ENCODE measurements at places on chromosomes 6 and 20.

- no peak for DNase-seq
Measured at GRCh38 chr6:46234156-46234556, 63.4 kb upstream of the ENPP5 start.

GRCh38 chr6:33609528-33609927, 11.6 kb upstream of the ITPR3 start:
- no peak for DNase-seq

- no peak for DNase-seq
Measured at GRCh38 chr6:39964094-39964493, 29.8 kb upstream of the MOCS1 start.

- no peak for DNase-seq
Measured at GRCh38 chr6:150343434-150343833, 25.4 kb upstream of the IYD start.

GRCh38 chr6:42366999-42367352, 84.8 kb downstream of the TRERF1 start:
- no peak for DNase-seq

GRCh38 chr20:37364927-37365272, 19.0 kb downstream of the SRC start:
- DNase-seq = no peak

DNA sequence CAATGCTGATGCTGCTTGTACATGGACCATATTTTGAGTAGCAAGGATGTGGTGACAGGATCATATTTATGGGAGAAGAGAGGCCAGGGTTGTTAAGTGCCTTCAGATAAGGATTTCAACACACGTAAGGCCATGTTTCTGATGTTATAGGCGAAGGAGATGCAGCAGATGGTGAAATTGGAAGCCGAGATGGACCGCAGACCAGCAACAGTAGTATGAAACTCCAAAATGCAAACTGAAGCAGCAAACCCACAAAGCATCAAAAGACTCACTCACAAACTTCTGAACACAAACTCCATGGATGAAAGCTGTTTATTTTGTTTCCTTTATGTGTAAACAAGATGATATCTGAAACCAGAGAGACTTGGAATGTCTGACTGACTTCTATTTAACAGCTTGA, 35.6 kb upstream of the LAMP5 start:
- no peak for DNase-seq

DNA sequence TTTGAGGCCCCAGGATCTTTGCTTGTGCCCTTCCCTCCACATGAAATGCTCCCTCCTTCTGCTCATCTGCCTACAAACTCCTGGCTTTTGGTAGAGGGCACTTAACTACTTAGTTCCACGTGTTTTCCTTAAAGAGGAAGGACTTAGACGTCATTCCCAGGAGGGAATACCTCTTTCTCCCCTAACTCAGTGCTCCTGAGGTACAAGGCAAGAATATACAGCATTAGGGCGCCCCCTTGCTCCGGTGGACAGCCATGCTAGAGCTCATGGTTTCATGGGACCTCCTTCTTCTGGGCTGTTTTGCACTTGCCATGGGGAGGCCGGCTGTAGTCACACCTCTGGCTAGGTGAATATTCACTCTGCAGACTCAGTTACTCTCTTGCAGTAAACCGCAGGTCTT, 93.8 kb upstream of the LY86 start:
- DNase-seq = peak; percentile 50

DNA sequence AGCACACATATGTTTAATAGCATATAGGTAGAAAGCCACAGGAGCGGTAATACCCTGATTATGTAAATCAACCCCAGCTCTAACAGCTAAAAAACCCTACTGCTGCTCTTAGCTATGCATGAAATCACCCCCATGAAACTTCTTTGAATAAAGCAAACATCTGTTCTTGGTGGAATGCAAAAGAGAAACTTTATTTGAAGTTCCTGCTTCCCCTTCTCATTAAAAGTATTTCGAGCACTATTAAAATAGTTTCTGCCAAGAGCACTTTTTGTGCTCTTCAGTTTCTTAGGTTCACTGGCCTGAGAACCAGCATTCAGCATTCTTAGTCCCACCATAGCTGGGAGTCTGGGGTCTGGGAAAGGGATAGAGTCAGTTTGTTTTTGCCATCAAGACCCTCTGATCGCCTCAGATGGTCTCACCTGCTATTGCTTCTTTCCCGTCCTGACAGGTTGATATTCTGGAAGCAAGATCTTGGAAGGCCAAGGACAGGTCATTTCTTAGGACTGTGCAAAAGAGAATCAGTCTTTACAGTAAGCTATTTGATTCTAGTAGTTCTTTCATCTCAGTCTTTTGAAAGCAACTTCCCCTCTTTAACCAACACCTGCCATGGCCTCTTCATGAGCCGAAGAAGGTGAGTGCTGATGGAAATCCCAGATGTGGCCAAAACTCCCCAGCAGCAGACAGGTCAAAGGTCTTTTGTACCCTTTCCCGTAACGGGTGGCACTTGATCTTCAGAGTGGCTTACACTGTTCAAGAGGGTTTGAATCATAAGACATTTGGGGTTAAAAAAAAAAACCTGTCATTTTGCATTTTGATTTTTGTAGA, 76.5 kb upstream of the TMEM170B start:
- no peak for DNase-seq

DNA sequence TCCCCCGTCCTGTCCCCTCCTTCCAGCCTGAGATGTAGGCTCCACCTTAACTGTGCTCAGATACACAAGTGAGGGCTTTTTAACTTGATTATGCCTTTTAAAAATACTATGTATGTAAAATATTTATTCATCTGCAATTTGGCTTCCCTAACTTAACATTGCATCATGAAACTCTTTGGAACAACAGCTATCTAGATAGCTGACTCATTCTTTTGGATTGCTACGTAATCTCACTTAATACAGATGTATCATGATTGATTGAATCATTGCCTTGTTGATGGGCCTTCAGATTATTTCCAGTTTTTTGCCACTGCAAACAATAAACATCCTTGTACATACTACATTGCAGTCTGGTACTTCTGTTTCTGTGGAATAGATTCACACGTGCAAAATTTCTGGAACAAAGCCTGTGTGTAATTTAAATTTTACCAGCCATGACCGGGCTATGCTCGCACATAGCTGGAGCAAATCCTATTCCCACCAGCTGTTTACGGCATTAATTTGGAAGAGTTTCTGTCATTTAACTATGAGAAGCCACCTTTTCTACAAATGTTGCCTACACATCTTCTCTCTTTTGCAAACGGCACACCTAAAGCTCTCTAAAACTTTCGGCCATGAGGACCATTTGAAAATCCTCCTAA, 6.5 kb downstream of the PRND start:
- DNase-seq = no peak

DNA sequence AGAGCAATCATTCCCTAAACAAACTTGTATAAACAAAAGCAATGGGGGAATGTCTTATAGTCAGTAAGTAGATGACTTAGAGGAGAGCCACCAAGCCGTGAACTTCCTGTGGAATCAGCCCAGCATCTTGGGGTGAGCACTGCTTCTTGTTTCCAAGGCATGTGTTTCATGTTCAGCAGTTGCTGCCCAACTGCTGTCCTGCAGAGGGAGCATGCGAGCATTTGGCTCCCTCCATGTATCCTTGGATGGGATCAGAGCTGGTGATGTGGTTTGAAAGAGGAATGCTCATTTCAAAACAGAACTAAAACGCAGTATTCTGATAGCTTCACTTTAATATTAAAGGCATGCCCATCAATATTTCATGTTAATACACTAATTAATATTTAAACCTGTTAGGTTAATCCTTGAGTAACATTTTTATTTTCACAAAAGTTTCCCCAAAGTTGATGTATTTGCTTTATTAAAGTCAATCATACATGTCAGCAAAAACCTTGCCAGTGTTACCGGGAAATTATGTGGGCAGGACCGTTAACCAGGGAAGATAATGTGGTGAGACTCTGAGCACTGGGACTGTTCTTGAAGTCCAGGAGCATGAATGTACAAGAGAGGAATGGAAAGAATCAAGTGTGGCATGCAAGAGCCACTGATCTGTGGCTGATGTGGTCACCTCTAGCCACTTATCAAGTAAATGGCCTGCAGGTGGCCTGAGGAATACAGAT, 172.1 kb upstream of the GGTLC1 start:
- no peak for DNase-seq

- no peak for DNase-seq
Measured at GRCh38 chr6:100472674-100473073, 8.0 kb upstream of the SIM1 start.

- DNase-seq = no peak
Measured at GRCh38 chr6:22873513-22874136, 304.3 kb downstream of the HDGFL1 start.

DNA sequence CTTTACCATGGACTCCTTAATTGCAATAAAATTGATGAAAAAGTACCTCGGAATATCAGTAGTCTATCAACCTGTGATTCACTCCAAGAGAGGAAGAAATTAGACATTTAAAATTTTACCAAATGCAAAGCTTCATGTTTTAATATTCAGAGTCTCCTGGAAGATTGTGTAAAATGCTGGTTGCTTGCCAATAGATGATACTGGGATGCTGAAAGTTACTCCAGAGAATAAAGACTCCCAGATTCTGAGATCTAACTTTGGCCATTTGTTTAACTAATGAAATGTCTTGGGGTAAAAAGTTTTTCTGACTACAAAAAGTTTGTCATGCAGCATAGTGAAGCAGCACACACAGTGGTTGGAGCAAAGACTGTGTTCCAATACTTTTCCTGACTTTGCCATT, 176.7 kb upstream of the RSPO3 start:
- no peak for DNase-seq

DNA sequence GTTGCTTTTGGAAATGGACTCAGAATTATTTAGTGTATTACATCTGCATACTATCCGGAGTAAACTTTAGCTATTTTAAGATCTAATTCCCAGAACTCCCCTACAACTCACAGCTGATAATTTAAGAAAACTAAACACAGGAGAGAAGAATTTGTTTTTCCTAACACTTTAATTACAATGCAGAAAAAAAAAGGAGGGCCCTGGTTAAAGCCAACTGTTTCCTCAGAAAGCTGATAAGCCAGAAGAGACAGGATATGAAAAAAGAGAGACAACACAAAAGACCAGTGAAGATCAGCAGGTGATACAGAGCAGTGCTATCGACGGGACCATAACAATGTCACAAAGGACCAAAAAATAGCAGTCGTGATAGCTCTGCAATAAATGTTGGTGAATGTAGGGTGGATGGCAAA, 5.8 kb downstream of the IFNGR1 start:
- DNase-seq = no peak

DNA sequence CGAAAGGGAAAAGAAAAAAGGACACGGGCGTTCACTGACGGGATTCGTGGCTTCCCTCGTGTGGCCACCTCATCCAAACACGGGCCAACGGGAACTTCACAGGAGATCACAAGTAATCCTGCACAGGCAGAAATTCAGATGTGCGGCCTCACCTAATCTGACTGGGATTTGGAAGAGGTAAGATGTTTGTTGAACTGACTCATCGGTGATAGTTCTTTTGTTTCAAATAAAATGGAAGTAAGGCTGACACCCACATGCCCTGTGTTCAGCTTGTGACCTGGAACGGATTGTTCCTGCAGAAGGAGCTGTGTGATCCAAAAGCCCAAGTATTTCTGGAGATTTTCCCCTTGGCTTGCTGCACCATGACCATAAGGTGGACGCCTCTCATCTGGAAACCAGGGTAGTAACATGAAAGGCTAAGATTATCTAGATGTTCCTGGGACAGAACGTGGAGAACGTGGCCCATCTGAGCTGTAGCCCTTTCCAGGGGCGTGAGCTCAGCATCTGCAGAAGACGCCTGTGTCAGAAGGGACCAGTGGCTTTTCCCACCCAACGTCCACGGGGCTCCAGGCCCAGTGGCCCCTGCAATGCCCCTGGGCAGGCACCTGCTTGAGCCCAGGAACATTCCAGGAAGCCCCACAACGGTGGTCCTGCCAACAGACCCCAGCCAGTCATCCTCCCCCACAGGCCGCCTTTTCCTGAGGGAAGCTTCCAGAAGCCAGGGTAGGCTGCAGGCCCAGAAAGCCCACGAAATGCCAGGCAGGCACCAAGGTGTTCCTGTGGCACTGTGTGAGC, 39.7 kb downstream of the DLL1 start:
- no peak for DNase-seq

DNA sequence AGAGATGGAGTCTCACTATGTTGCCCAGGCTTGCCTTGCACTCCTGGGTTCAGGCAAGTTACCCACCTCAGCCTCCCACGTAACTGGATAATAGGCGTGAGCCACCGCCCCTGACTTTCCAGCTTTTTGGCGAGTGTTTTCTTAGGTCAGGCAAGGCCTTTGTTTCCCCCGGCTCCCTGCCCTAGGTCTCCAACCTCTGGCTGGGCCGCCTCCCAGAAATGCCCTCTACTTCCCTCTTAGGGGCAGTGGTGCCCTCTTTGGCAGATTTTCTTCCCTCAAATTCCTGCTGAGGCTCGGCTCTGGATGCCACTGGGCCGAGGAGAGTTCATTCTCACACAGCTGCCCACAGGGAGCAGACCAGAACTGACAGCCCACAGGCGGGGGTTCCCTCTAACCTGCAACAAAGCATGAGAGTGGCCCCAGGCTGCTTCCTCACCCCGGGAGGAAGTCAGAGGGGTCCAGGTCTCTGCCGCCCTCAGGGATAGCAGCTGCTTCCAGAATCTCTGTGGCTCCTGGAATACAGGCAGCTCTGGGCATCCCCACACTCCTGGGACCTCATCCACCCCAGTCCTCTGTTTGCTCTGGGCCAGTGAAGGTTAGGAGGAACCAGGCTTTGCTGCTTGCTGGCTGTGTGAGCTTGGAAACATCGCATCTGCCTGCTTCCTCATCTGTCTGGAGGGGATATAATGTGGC, 56.5 kb downstream of the TCP11 start:
- no peak for DNase-seq

- no peak for DNase-seq
Measured at GRCh38 chr20:33986560-33987216, 7.0 kb upstream of the RALY start.

- no peak for DNase-seq
Measured at GRCh38 chr6:124164343-124164742, 360.7 kb downstream of the NKAIN2 start.

DNA sequence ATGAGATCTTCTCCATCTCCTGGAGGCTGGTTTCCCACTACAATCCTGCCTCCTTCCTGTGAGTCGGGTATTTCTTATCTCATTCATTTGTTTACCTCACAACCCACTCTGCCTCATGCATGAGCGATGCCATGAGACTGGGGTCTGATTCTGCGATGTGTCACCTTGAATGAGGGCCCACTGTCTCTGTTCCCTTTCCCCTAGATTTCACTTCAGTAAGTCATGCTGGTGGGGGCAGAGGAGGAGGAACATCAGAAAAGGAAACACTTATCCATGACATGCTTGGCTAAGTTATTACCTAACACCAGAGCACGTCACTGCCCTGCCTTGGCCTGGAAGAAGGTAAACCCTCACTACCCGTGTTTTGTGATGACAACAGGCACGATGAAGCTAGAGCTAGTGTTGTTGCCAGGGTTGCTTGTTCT, 337.4 kb upstream of the PRDM1 start:
- DNase-seq = no peak

GRCh38 chr6:104404377-104404776, 455.3 kb downstream of the HACE1 start:
- no peak for DNase-seq

DNA sequence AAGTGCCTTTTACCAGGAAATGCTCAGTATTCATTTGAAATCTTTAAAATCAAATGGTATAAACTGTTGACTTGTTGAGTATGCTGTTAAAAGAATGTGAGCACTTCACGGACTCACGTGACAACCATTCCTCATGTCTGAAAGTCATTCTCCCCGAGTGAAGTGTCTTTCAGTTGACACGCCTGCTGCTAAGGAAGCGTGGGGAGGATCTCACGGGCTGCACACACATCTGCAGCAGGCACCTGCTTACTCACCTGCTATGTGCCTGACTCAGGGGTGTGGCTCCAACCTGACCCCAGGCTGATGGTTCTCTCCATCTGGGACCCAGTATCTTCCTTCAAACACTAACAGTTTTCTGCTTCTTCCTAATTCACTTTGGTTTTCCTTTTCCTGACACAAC, 32.7 kb downstream of the WDR27 start:
- no peak for DNase-seq

All from Caco-2 (cell line).